ENCODE measurements at places on chromosomes 16 and 17.

DNA sequence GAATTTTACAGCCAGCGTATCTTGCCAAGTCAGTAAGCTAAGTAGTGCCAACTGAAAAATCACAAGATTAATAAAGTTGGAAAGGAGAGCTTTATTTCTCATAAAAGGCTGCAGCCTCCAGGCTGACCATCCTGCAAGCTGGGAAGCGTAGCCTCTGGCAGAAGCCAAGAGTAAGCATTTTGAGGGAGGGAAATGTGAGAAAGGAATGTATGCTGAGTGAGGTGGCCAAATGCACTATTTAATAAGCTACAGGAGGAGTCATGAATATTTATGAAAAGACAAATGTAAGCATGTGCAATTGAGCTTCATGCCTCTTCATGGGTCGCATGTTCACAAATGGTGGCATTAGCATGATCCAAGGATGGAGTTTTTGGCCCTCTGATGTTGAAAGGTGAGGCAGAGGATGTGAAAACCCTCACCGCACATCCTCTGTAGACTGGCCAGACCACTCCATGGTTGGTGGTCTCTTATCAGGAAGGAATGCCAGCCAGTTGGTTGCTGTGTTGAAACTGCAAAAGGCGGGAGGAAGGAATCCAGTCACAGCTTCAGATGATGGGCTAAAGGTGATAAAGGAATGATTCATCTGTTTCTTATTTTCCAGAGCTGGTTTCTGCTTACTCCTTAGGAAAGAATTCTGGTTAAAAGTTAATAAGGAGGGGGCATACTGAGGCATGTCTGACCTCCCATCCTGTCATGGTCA, 9.2 kb downstream of the KRT33B start:
- DNase-seq: no peak

DNA sequence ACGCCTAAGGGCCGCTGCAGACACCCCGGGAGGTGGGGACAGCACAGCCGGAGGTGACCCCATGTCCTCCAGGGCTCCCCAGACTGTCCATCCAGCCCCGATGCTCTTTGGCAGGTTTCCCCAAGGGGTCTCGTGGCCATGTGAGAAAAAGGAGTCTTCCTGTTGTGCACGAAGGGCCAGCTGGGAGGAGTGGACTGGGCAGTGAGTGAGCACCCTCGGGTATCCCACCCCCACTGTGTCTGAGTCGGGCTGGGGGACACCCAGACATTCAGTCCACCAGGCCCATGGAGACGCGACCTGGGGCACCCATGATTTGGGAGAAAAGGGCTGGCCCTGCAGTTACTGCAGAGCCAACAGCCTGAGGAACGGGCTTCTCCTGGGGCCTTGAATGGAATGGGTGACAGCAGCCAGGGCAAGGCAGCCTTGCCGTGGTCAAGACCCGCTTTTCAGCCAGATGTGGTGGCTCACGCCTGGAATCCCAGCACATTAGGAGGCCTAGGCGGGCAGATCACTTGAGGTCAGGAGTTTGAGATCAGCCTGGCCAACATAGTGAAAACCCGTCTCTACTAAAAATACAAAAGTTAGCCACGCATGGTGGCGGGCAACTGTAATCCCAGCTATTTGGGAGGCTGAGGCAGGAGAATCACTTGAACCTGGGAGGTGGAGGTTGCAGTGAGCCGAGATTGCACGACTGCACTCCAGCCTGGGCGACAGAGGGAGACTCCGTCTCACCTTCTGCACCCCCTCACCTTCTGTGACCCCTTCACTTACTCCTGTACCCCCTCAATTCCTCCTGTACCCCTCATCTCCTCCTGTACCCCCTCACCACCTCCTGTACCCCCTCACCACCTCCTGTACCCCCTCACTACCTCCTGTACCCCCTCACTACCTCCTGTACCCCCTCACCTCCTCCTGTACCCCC, 24.1 kb upstream of the CAPN15 start:
- DNase-seq: no peak

- no peak for DNase-seq
Observed at GRCh38 chr17:29625037-29625750, 2.5 kb upstream of the CORO6 start.

DNA sequence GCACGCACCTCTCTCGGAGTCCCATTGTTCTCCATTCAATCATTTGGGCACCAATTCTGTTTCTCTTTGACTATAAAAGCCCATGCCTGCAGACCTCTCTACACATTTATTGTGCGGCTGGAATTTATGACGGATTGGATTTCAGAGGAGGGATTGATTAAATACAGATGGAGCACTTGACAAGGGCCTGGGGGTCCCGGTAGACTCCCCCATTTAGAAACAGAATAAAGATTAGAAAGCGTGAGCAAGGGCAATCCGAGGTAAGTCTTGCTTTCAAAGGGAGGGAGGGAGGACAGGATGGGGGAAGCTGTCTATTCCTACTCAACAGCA, 15.1 kb upstream of the PITPNM3 start:
- DNase-seq: no peak

DNA sequence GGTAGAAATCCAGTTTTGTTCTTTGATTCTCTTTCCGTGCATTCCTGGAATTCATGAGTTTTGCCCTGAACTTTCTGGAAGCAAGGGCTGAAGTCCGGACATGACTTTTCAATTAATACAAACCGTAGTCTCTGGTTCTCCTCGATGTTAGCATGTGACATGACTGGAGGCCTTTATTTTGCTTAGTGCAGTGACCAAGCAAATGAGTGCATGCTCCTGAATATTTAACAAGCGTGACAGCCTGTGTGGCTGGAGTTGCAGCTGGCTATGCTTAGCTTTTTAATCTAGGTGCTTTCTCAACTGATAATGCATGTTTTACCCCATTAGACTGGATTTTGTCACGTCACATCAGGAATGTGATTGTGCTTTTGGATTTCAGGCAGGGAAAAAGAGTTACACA, 302.1 kb downstream of the MAP2K6 start:
- no peak for DNase-seq

- DNase-seq: no peak
Observed at GRCh38 chr17:29526322-29526721, 40.5 kb downstream of the ABHD15 start.

DNA sequence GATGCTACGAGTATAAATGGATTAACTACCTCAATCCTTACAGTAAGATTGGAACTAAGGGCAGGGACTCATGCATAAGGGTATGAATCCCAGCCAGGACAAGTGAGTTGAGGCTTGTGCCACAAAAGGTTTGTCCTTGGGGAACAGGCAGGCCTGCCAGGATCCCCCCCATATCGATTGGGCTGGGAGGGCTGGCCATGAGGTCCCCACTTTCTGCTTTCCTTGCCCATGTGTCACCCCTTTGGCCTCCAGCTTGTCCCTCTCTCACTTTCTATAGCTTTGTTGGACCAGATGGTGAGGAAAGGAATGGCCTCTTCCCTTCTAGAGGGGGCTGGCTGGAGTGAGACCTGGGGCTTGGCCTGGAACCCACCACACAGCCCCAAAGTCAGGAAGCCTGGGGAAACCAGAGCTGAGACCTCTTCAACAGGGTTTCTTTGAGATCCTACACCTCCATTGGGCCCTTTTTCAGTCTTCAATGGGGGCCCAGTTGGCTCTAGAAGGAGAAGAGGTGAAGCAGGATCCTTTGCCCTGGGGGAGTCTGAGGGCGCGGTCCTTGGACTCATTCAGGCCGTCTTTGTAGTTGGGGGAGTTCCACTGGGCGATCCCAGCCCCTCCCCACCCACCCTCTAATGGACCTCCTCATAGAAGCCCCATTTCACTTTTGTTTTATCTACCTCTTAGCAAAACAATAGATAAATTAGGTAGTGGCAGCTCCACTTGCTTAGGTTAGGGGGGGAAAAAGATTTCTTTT, 57.3 kb downstream of the IGF2BP1 start:
- no peak for DNase-seq

GRCh38 chr17:83119987-83120864, 40.8 kb downstream of the METRNL start:
- DNase-seq: no peak

- DNase-seq: no peak
Observed at GRCh38 chr16:46621934-46622676, 926 bp upstream of the SHCBP1 start.

DNA sequence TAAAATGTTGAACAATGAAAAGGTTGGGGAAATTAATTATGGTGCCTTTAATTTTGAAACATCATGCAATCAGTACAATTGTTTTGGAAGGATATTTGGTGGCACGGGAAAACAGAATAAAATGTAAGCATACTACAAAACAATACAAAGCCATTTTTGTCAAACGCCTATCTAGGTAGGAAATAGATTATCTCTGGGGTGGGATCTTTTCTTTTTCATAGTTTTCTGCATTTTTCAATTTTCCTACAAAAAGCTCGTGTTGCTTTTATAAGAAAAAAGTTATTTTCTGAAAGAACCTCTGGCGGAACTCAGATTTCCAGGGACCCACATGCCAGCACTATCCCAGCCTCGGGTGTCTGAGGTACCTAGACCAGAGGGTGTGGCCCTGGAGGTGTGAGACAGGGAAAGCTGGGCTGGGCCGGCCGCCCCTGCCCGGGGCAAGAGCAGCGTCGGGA, 961 bp upstream of the MAP3K3 start:
- no peak for DNase-seq

GRCh38 chr17:48178317-48178716, 70.8 kb downstream of the SNX11 start:
- DNase-seq: no peak

DNA sequence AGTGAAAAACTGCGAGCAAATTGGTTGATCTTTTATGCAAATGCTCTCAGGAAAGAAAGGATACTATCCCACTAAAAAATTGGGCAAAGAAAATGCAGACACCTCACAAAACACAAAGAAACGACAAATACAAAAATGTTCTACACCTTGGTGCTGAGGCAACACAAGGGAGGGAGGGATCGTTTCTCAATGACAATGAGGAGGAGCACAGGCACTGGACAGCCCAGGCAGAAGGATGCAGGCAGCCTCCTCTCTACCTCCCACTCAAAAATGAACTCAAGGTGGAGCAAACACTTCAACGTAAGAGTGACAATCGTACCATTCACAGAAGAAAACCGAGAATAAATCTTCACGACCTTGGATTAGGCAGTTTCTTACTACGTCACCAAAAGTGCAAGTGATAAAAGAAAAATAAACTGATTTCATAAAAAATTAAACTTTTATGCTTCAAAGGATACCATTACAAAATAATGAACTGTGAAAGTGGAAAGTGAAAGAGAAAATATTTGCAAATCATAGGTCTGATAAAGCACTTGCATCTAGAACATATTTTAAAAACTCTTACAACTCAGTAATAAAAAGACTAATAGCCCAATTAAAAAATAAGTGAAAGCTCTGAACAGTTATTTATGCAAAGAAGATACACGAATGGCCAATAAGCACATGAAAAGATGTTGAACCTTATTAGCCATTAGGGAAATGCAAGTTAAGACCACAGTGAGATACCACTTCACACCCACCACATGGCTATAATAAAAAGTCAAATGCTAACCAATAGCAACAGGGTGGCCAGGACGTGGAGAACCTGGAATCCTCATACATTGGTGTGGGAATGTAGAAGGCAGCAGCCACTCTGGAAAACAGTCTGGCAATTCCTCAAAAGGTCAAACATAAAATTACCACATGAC, 80.8 kb upstream of the TRAP1 start:
- DNase-seq: no peak

DNA sequence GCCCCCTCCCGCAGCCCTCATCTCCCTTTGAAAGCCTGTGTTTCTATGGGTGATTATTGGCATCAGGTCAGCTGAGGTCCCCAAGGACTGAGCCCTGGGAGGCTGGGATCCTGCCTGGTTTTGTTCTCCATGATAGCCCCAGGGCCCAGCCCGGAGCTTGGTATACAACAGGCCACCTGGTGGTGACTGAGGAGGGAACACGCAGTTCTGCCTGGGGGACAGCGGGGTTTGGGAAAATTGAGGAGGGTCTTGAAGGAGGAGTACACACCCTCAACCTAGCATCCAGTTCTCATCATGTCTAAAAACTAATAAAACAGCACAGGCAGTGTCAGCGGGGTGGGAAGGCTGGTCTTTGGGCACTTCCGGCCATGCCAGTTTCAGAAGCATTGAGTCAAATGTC, 335.1 kb downstream of the CPPED1 start:
- DNase-seq: no peak

DNA sequence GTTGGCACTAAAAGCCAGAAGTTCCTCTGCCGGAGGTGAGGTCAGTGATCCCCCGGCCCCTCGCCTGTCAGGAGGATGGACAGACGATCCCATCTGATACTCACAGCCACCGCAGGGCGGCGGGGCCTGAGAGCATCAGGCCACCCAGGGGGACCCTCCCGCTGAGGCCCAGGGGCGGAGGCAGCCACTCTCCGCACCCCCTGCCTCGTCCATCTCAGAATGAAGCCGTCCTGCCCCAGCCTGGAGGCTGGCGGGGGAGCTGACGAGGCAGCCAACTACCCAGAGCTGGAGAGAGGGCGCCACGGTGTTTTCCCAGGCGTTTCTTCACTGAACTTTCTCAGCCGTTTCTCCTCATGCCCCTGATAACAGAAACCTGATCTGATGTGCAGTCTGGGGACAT, 22.6 kb downstream of the TPSD1 start:
- no peak for DNase-seq

DNA sequence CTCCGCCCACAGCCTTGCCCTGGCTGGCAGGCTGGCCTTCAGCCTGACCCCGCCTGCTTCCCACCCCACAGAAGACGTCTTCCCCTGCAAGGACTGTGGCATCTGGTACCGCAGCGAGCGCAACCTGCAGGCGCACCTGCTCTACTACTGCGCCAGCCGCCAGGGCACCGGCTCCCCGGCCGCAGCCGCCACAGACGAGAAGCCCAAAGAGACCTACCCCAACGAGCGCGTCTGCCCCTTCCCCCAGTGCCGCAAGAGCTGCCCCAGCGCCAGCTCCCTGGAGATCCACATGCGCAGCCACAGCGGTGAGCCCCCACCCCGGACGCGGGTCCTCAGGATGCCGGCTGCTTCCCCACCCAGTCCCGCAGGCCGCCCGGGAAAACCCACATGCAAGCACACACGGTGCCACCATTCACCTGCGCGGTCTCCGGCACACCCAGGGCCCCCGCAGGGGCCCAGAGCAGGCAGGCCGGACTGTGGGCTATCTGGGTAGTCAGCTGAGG, 38.2 kb upstream of the ZC3H18 start:
- DNase-seq: no peak

DNA sequence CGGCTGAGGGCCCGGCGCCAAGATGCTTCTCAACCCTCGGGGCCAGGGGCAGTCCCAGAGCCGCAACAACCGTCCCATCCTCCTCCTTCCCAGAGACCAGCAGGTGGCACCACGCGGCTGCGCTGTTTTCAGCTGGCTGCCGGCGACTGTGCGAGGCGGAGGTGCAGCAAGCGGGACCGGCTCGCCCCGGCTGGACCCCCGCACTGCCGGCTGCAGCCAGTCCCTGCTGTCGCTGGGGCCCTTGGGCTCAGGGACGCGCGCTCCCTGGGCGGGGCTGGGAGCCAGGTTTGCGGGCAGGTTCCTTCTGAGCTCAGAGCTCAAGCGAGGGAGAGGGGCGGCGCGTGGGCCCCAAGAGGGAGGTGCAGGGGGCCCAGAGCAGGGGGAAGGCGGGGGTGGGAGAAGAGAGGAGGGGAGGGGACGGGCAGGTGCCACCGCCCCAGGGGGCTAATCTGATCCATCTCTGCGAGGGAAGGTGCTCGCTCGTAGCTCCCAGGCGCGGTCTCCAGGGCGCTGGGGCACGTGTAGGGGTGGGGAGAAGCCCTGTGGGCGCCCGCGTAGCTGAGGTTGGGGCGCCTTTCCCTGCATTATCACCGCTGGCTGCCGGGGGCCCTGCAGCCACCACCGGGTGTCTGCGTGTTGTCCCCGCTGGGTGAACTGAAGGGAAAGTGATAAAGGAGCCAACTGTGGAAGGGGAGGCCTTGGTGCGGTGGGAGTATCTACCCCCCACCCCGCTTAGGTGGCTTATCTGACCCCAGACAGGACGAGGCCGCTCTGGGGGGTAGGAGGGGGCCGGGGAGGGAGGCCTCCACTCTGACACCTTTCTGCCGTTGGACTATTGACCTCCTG, 24.2 kb downstream of the STAT5A start:
- peak; percentile 61 for DNase-seq

GRCh38 chr17:47844227-47844626, 3.2 kb upstream of the SCRN2 start:
- DNase-seq: no peak

Data from left renal cortex interstitium (tissue), 4 donors.